Vagina (tissue), 2 donors: ENCODE measurements at places on chromosomes 7 and 10. TPM values are rescaled to one million over a fixed set of nuclear protein-coding genes. Genes with fewer than 3 reads are reported as not detected.

DNA sequence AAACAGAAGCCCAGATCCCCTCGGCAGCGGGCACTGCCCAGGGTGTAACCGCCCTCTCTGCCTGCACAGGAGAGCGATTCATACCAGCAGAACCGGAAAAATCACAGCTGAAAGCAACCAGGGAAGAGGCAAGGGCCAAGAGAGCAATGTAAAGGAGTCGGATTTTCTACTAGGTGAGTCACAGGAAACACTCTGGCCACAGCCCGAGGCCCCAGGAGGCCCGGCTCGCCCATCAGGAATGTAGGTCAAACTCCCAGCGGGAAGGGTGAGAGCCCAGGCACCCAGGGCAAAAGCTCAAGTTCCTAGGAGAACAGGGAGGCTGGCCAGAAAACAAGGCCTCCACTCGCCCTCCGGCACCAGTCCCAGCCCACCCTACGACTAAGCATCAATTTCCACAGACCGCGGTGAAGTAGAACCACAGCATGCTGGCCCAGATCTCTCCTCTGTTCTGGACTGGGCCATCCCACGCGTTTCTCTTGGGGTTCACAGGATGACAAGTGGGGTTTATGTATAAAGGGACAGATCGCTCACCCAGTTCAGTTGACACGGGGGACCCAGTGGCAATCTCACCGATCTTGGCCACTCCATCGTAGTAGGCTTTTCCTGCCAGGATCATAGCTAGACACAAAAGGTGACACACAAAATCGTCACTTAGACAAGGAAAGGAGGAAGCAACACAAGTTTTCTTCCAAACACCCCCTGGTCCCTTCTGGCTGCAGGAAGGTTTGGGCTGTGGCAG is 46.2 kb downstream of the BAIAP2L1 start:
- DNase-seq = no peak

DNA sequence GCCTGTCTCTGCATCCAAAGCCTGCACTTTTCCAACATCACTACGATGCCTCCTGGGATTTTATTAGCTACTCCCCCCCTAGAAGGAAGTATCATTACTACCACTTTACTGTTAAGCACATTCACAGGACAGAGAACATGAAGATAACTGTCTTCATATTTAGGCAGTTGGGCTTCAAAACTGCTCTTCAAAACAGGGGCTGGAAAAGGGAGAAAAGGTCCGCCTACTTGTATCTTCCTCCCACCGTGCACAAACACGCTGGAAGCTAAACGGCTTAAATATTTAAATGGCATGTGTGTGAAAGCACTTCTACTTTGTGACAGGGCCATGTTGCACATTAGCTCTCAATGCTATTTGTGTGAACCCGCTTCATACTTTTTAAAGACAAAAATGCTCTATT is 999 bp downstream of the ITIH5 start:
- DNase-seq = no peak

- no peak for DNase-seq
These were observed 93.2 kb downstream of the SVIL start for GRCh38 chr10:29541422-29542210.

DNA sequence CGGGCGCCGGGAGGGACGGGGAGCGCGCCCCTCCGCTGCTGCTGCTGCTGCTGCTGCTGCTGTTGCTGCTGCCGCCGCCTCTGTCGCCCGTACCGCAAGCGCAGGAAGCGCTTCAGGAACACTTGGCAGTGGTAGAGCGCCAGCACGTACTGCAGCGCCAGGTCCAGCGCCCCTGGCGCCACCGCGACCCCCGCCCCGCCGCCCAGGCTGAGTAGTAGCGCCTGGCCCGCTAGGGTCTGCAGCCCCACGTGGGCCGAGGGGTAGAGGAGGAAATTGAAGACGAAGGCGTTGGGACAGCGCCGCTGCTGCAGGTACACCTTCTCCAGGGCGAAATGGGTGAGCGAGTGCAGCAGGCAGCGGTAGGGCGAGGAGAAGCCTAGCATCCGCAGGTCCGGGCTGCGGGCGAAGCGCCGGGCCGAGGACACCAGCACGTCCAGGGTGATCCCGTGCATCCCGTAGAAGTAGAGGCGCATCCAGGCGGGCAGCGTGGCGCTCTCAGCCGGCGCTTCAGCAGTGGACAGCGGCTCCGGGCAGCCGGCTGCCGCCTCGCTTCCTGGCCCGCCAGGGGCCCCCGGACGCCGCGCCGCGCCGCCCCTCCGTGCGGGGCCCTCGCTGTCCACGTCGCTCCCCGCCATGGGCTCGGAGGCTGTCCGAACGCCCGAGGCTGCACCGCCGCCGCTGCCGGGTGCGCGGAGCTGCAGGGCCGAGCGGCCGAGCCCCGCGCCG is at the start of gene TMEM229A:
Gene TMEM229A, minus strand, starts transcription at position 699 of the 726 bp plus-strand sequence. Its CDS starts 64 bp downstream, at position 635.
- no peak for DNase-seq

DNA sequence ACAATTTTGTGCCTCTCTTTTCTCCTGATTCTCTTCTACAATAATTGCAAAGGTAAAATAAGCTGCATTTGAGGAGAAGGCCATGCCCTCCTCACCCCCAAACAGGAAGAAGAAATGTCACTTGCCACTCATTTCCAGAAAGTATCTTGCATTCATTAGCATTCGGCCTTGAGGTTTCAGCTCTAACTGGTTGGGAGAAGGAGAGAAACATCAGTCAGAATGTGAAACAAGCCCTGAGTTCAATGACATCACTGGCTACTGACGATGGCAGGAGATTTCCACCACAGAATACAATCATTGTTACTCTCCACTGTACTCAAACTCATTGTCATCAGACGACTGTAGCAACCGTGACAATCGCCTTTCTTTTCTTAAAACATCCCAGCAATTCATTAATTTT is 72.8 kb downstream of the PRKCQ start:
- DNase-seq = no peak

- DNase-seq = no peak
These were observed at the start of gene TRIM24 for GRCh38 chr7:138460176-138460648. Gene TRIM24, plus strand, starts transcription at chr7:138460259. Its CDS starts 290 bp downstream, at chr7:138460549.

GRCh38 chr7:12032146-12032545 is 178.9 kb upstream of the TMEM106B start:
- no peak for DNase-seq

- no peak for DNase-seq
These were observed 39.1 kb upstream of the ABLIM1 start for GRCh38 chr10:114697061-114697598.

DNA sequence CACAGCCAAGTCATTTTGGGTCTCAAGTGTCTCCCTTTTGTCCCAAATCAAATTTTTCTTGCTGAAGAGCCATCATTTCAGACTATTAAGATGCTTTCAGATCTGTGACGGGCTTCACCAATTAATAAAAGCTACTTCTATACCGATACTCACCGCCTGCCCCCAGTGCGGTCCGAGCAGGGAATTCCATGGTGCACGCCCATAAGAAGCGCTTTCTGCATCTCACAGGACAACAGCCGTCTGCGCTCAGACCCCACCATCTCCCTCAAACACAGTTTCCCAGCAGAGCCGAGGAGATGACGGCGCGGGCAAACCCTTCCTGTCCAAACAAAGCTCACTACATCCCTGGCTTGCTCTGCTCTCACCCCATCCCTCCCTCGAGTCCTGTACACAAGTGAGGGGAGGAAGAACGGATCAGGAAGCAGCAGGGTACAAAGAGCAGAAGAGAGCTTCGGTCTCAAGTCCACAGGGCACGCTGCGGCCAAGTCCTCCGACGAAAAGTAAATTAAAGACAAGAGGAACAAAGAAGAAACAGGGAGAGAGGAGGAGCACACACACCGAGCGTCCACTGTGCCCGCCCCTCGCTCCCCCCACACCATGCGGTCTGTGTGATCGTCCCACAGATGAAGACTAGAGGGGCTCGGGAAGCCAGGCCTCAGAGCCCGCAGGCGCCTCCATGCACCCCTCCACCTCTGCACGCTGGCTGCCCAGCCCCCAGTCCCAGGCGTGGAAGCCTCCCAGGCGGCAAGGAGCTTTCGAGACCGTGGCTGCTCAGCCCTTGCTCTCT is 121.9 kb downstream of the MAD1L1 start:
- DNase-seq = no peak

DNA sequence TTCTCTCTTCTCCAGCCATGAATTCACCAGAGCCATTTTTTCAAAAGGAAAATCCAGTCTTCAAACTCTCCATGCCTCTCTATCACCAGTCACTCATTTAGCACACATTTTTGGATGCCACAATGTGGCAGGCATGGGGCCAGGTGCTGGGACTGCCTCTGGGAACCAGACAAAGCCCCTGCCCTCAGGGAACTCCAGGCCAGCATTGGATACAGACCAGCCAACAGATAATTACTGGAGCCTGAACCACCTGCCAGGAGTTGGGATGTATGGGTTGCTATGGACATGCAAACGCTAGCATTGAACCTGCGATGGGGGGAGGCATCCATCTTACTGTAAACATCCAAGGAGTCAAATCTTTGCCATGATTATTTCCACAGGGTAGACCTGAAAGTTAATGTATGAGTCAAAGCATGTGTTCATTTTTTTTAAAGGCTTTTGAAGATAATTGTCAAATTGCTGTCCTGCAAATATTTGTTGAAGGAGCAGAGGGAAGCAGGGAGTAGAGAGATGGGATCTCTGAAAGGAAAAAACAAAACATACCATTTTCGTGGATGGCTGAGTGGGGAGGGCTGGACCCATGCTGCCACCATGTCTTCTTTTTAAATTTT is 43.2 kb downstream of the SRRM3 start:
- no peak for DNase-seq

GRCh38 chr7:27686315-27686714 is 23.6 kb upstream of the HIBADH start:
- no peak for DNase-seq

DNA sequence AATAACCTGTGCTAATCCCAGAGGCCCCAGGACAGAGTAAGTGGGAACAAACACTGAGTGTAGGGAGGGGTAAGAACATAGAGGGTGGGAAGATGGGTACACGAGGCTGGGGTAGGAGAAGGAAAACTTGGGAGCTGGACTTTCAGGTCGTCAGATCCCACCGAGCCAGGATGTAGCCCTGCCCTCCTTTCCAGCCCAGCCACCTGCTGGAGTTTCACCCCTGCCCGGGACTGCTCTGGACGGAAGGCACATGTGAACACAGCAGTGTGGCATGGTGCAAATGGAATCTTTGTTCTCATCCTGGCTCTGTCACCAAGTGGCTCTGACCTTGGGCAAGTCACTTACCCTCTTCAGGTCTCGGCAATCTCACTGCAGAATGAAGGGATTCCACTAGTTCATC is 52.8 kb downstream of the PODXL start:
- DNase-seq = no peak

- no peak for DNase-seq
These were observed 28.4 kb upstream of the PDLIM1 start for GRCh38 chr10:95319239-95319638.

DNA sequence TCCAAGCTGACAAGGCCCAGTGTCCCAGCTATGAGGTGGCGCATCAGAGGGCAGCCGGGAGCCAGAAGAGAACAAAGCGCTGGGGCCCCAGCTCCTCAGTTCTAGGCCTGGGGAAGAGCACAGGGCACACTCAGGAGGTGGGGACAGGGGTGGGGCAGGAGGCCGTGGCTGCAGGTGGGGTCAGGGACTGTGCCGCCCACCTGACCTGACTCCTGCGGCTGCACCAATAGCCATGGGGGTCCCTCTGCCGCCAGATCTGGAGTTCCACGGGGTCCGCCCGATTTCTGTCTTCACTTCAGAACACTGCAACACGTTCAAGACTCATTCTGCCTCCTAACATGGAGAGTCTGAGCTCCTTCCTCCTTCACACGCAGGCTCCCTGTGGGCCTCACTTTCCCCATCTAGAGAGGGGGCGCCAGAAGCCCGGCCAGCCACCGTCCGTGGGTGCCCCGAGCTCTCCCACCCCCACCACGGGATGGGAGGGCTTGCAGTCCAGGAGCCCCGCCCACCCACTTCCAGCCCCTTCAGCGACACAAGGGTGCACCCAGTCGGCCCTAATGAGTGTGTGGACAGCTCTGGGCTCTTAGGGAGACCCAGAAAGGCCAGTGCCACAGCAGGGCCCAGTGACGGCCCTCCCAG is 278.3 kb downstream of the MAD1L1 start:
- no peak for DNase-seq

DNA sequence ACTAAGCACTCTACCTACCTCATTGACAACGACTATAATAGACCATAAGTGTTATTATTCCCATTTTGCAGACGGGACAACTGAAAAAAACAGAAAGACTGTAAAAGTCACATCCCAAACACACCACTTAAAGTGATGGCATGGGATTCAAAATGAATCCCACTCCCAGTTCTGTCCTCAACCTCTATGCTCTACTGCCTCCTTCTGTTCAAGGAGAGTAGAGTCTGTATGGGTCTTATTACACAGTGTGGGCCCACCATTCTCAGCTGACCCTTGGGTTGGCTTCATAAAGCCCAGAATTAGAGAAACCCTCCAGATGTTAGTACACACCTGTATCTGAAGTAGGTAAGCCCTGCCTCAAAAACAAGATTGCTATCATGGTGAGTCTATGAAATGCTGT is 102.2 kb downstream of the GRM8 start:
- DNase-seq = no peak

- DNase-seq = no peak
These were observed 1.4 kb downstream of the HPS6 start for GRCh38 chr10:102066399-102067088.

DNA sequence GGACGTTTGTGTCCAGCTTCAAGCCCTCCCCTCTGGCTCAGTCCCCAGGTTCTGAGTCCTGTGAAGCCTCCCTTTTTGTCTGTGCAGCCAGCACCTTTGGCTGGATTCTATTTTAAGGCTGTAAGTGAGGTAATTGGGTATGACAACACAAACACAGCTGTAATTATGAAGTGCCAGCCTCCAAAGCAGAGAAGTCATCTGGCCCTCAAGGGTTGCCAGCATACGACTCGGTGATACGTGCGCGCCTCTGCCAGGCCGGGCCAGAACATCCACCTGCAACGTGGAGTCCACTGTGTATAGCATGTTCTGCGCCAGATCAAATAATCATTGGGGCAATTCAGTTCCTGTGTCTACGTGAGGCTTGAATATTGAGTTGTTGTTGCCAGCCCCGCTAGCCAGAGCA is 6.7 kb upstream of the FAM180A start:
- DNase-seq = no peak

- DNase-seq = no peak
These were observed 134.4 kb downstream of the NEURL1 start for GRCh38 chr10:103627893-103628292.

Gene SPDYE8
- not detected for total RNA-seq

Gene PTF1A
- not detected for total RNA-seq

Gene CYP3A4
- total RNA-seq = not detected

Gene ERVW-1
- not detected for total RNA-seq

Gene EGFR
- 130 TPM for total RNA-seq

Gene GARIN1A
- 1.5 TPM for total RNA-seq

Gene FBH1
- 108 TPM for total RNA-seq

Gene AKR1C8
- total RNA-seq = not detected
